ENCODE measurements at places on chromosomes 16 and 17.
A peak's percentile ranks its signal among the peaks of the same experiment; 100 is the strongest.

DNA sequence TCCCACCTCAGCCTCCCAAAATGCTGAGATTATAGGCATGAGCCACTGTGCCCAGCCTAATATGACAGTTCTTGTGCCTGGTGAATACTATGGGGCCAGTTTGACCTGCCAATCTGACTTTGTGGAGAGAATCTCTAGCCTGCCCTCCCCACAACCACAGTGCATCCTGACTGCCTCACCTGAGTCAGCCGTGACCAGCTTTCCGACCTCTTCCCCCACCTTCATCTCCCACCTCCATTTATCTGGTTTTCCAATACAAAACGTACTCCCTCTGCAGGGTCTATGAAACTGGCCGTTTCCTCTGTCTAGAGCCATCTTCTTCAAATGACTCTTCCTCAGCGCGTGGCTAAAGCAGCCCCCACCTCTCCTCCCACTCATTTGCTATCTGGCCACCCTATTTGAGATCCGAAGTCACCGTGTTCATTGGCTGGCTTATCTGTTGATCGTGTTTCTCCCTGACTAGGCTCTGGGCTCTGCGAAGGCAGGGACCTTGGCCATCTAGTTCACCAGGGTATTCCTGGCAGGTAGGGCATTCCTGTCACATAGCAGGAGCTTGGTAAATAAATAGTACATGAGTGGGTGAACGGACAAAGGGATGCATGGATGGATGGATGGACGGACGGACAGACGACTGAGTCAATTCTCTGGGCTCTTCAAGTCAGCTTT lies 22.3 kb upstream of the PLLP start:
- no peak for DNase-seq

DNA sequence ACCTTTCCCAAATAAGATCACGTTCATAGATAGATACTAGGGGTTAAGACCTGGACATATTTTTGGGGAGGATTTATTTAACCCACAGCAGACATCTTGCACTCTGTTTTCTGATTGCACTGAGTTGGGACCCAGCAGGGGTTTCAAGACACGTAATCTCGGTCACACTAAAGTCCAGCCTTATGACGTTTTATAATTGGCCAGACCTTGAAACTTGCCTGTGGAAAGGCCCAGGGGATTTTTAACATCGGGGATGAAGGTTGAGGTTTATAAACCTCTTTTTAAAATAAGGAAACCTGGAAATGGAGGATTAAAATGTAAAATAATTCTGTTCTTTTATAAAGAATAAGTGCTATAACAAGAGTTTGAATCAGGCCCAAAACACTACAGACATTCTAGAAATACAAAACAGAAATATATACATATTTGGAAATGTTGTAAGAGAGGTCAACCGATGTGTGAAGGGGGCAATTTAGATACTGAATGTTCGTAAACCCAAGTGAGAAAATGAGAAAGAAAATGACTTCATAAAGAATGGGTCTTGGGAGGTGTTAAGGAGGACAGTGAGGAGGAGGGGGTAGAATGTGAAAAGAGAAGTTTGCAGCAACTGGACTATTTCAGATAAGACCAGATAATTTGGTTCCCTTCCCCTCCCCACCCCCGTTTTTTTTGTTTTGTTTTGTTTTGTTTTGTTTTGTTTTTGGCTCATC lies 61.1 kb upstream of the NOL11 start:
- DNase-seq, result peak; percentile 39

DNA sequence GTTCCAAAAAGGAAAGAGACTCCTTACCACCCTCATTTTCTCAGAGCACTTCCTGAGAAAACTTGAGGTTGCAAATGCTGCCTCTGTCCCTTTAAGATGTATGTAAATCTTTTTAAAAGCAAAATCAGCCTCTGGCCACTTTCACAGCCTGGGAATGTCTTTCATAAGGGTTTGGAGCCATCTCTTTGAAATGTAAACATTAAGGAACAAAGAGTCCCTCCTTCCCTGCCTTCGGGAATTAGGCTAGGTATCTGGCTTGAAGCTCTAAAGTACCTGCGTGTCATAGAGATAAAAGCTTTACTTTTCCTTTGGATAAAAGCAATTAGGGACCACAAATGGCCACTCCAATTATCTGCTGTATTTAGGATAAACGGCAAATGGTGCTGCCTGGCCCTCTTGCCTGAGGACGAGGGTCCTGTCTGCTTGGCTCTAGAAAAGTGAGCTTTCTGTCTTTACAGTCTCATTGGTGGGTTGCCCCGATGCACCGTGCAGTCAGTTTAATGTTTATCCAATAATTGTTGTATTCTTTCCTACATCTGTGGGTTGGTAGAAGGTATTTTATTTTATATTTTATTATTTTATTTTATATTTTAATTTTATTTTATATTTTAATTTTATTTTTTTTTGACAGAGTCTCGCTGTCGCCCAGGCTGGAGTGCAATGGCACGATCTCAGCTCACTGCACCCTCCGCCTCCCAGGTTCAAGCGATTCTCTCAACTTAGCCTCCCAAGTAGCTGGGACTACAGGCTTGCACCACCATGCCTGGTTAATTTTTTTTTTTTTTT lies 23.9 kb downstream of the NLRC3 start:
- DNase-seq, result no peak

DNA sequence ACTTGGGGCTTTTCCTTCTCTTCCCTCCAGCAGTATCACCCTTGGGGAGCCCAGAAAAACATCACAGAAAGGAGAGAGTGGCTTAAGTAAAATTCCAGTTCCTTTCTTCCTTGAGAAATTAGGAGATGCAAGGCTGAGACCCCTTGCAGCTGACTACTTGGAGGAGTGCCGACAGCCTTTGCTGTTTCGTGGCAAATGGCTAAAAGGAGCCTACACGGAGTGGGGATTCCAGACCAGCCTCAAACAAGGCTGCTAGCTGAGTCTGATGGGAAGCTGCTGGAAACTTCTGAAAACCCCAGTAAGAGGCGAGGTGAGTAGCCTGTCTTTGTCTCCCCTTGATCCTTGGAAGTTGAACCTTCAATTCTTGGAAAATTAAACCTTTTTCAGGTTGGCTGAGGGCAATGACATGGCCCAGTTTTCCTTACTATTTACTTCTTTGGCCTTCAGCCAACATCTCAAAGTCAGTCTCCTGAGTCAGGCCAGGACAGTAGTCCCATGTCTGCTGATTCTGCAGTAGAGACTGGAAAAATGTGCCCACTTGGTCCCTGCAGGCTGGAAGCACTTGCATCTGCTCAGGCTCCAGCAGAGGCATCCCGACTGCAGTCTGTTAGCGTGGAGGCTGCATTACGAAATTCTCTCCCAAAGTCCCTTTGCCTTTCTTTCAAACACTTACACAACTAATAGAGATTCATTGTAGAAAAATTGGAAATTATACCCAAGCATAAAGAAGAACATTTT lies 23.4 kb downstream of the SMIM36 start:
- no peak for DNase-seq

DNA sequence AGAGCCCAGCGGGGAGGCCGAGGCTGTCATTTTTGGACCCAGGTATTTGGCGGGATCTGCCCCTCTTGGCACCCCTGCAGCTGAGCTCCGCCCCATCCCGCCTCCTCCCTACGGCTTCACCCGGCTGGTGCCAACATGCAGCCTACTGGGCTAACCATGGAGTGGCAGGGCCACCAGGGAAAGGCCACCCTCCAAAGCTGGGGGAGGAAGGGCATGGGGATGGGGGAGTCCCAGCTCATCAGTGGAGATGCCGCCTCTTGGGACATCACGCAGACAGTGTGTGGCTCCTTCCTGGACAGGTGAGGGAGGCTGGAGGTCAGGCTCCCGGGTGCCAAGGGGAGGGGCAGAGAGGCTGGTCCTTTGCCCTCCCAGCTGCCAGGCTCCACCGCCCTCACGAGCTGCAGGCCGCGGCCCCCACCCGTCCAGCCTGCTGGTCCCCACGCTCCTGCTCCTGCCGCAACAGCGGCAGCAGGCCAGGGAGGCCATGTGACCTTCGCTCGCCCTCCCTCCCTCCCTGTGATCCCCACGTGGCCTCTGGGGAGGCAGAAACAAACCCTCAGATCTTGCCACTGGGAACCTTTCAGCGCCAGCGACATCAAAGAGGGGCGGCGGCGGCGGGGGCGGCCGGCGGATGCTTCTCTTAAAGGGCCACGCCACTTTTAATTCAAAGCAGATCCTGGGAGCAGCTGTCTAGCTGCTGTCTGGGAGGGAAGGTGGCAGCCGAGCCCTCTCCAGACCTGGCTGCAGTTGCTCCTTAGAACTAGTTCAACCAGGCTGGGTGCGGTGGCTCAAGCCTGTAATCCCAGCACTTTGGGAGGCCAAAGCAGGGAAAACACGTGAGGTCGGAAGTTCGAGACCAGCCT lies 6.8 kb upstream of the NOTUM start:
- DNase-seq, result peak; percentile 95

GRCh38 chr17:67183531-67183930 lies 61.5 kb downstream of the HELZ start:
- DNase-seq, result no peak

DNA sequence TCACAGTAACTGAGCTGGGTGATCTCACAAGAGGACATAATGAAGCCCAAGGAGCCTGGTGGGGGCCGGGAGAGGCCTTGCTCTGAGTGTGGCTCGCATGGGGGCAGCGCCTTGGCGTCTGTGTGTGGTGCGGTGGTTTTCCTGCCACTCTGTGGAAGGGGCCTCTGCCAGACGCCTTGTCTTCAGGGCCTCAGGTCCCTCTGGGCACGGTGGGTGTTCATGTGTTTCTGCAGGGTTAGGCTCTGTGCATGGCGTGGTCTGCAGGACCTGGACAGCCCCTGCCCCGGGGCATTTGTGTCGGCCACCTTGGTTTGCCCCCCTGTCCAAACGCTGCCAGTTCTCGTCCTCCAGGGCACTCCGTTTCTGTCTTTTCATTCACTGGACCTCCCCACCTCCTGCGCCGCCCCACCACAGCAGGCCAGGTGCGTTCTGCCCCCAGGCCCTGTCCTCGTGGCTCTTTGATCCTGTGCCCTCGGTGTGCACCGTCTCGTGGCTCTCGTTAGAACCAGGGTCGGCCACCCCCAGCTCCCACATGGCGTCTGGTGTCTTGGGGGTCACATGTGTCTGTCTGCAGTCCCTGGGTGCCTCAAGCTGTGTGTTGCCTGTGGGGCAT lies 43.7 kb upstream of the ZNF750 start:
- no peak for DNase-seq

GRCh38 chr17:58492238-58493121 lies 4.3 kb upstream of the HSF5 start:
- no peak for DNase-seq

- DNase-seq, result no peak
Measured at GRCh38 chr16:5000573-5001001, 33.1 kb downstream of the NAGPA start.

DNA sequence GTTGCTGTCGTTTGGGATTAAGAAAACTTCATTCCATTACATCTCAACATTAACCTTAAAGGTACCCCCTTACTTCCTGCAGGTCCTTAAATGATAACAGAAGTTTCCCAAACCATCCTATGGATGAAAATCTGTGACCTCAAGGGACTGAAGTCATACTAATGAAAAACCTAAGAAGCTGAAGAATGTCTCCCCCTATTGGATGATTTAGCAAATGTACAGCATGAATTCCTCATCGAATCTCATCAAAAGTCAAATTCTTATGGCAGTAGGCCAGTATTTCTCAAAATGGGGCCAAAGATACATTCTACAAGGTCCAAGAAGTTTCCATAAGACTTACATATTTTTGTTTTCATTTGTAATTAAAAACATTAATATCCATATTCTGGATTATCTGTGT lies 13.5 kb downstream of the SCO1 start:
- no peak for DNase-seq

GRCh38 chr16:822174-822908 lies 21.8 kb upstream of the GNG13 start:
- DNase-seq, result no peak

GRCh38 chr16:11604783-11605563 lies 18.3 kb upstream of the LITAF start:
- no peak for DNase-seq

DNA sequence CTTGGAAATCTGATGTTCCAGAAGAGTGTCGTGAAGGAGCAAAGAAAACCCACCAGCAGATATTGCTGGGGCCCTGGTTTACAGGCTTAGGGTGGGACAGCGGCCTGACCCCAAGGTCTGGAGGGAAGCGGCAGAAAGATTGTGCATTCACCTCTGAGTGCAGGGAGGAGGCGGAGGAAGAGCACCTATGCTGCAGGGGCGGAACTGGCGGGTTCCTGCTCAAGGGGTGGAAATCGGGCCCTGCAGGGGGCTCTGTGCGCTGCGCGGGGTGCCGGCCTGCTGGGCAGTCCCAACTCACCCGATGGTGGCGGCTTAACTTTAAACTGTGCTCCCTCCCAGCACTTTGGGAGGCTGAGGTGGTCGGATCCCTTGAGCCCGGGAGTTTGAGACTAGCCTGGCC lies 47.5 kb downstream of the COX4I1 start:
- no peak for DNase-seq

GRCh38 chr17:75338335-75338734 lies 49.1 kb upstream of the SLC25A19 start:
- no peak for DNase-seq

- DNase-seq, result no peak
Measured at GRCh38 chr17:67050471-67051154, 6.3 kb downstream of the CACNG1 start.

- no peak for DNase-seq
Measured at GRCh38 chr17:6681176-6681575, 29.6 kb downstream of the C17orf100 start.

DNA sequence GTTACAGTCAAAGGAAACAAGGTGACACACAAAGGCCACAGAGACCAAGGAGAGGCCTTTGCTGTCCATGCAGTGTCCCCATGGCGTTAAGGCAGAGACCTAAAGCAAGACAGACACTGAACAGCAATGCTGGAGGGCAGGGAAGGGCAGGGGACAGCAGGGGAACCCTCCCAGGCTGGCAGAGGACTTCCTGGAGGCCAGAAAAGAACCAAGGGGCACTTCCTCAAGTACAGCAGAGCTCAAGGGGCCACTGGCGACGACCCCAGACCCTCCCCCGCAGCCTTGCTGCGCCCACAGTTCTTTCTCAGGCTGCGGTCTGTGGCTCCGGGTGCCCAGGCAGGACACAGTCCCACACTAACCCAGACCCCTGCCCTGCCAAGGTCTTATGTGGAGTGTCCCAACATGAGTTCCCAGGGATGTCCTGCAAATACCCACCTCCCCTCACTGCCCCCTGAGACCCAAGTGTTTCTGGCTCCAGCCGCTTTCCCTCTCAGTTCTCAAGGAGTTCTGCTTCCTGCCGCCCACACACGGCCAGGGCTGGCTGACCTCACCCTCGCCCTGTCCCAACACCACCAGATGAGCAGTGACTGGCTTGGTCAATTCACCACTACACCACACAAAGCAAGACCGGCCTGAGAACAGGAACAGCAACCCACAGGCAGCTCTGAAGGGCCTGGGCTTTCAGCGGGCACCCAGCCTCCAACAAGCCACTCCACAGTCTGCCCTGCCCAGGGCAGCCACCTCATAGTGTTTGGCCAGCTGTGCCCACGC lies 4.2 kb downstream of the CLCN7 start:
- DNase-seq, result no peak

GRCh38 chr16:63410594-63410993 lies 1374.4 kb upstream of the CDH8 start:
- no peak for DNase-seq
